Ecto neural progenitor cell (in vitro differentiated cells): ENCODE measurements at places on chromosomes 11 and 22.

DNA sequence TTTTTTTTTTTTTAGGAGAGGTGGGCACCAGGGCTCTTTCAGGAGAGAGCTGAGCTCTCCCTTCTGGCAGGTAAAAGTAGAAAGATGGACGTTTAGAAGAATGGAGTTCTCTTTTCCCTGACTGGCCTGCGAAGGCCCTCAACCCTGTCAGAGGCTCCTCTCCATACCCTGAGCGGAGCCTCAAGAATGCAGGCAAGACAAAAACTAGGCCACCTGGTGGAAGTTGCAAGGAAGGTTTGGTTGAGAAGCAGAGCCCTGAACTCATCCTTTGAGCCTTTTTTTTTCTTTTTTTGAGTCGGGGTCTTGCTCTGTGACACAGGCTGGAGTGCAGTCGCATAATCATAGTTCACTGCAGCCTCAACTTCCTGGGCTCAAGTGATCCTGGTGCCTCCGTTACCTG is 1.4 kb downstream of the OTOG start:
- no peak for DNase-seq

DNA sequence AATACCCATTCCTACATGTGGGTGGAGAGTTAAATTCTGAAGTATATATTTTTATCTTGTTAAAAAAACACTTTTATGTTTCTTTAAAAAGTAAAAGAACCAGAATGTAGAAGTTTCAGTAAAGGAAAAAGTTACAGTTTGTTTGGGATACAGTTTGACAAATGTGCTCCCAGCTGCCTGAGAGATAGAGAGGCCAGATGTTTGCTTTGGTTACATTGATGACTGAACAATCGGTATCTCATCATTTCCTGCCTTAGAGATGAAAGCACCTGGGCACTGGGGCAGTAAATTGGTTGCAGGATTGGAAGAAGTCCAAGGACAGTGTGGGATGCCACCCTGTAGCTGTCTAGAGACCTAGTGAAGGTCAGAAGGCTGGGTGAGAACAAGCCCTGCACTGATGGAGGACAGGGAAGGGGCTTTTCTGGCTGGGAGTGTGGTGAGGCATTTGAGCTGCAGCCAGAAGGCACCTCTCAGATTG is 16.6 kb downstream of the MED15 start:
- no peak for DNase-seq

- no peak for DNase-seq
These were observed 33.0 kb downstream of the MCHR1 start for GRCh38 chr22:40712311-40712710.

DNA sequence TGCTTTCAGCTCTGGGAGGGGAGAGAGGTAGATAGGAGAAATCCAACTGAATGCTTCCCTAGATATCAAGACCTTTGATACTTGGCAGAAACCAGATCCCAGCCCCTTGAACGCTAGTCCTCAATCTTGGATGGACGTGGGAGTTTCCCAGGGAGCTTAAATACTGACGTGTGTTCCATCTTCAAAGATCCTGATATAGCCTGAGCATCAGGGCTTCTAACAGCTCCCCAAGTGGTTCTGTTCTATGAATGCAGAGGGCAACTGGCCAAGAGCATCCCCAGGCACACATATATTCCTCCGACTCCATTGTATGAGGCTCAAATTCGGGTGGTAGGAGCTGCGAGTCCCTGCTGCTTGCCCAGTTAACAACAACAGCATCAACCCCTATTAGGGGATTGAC is 8.7 kb upstream of the ACCS start:
- DNase-seq: no peak

DNA sequence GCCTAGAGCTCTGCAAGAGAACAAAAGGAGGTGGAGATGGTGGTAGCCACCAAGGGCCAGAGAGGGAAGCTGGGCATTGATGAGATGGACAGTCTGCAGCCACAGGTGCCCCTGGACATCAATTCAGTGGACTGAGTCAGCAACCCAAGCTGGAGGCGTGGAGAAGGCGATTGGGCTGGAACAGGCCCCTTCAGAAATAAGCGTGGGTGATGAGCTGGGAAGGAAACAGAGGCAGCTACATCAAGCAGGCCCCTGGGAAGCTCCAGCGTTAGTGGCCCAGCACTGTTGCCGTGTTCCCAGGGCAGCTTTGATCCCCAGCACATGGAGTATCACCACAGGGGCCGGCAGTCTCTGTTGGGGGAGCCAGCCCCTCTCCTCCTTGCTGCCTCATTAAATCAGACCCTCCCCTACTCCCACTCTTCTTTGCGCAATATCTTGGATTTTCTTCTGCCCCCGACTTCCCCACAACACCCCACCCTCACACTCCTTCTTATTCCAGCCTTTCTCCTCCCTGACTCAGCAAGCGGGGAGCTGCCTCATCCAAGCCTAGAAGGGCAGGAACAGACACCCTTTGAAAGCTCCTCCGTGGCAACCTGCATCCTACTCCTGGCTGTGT is 31.7 kb upstream of the OAF start:
- DNase-seq: peak; percentile 38

GRCh38 chr11:131370901-131371790 is 731 bp downstream of the NTM start:
- no peak for DNase-seq

- DNase-seq: peak; percentile 79
These were observed 196.9 kb downstream of the CSNK2A3 start for GRCh38 chr11:11155962-11156815.

- no peak for DNase-seq
These were observed 20.5 kb upstream of the CCDC134 start for GRCh38 chr22:41779929-41780505.

DNA sequence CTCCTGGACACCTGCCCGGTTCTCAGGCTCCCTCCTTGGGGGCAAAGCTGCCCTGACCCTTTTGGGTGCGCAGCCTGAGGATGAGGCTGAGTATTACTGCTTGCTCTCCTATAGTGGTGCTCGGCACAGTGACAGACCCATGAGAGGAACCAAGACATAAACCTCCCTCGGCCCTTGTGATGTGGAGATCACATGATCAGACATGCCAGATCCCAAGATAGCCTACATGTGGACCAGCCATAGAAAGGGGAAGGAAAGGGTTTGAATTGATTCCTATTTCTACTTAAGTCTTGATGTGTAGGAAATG is 125.3 kb downstream of the VPREB1 start:
- no peak for DNase-seq

DNA sequence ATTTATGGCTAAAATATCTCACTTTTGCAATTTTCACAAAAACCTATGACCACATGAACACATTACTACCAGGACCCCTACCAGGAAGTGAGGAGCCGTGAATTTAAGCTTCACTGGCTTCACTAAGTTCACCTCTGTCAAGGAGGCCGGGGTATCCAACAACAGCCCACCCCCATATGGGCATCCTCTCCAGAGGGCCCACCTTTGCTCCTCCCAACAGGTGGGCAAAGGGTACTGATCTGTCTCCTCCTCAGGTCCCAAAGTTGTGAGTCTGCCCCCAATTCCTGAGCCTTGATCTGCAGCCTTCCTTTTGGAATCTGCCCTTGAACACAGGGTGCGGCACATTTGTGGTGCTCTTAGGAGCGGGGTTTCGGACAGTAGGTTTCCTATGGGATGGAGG is 66.9 kb downstream of the OTOG start:
- no peak for DNase-seq

DNA sequence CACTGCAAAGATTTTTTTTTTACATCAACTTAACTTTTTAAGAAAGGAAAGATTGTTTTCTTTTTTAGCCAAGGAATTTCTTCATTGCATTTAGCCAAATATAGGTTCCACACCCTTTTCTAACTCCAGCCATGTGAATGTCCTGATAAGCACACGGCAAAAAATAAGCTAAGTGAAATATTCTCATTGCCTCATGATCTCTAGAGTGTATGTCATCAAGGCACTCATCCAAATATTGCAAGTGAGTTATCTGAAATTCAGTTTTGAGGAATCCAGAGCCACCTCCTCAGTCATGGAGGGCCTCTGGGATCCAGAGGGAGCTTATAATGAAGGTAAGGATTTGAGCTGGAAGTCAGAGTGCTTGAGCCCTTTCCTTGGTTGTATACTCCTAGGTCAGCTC is 80.0 kb downstream of the BLID start:
- no peak for DNase-seq

DNA sequence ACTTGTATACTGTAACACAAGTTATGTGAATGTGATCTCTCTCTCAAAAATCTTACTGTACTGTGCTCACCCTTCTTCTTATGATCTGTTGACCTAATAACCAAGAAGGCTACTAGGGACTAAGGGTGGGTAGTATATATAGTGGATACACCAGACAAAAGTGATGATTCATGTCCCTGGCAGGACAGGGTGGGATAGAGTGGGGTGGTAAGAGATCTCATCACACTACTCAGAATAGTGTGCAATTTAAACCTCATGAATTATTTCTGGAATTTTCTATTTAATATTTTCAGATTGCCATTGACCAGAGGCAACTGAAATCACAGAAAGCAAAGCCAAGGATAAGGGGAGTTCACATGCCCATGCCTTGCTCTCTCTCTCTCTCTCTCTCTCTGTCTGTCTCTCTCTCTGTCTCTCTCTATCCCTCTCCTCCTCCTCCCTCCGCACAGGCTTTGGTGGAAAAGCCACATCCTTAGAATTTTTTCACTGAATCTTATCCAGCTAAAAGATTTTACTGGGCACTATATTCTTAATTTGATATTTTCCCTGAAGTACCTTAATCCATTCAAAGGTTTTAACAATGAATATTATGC is 12.0 kb upstream of the STK33 start:
- DNase-seq: no peak

DNA sequence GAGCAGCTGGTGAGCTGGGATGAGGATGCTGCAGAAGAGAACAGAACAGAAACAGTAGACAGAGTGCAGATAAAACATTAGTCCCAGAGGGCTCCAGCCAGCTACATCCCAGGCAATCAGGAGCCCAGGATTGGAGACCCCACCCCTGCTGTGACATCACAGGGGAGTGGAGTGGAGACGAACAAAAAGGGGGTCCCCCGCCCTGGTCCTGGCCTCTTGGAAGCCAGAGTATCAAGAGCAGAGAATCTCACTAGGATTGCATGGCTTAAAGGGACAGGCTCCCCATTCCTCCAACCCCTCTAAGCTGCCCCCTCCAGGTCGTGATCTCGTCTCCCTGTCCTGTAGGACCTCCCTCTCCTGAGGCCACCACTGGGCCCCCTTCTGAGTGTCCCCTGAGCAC is at the start of gene P2RX3:
TSS of gene P2RX3 (plus strand) at position 211 of the 400 bp plus-strand sequence. CDS start 199 bp downstream, outside the sequence.
- no peak for DNase-seq

GRCh38 chr11:22920939-22921565 is 60.8 kb upstream of the CCDC179 start:
- DNase-seq: peak; percentile 46

GRCh38 chr11:33897761-33898375 is 6.0 kb upstream of the LMO2 start:
- DNase-seq: no peak

- no peak for DNase-seq
These were observed 9.4 kb downstream of the EHD1 start for GRCh38 chr11:64868904-64869570.

DNA sequence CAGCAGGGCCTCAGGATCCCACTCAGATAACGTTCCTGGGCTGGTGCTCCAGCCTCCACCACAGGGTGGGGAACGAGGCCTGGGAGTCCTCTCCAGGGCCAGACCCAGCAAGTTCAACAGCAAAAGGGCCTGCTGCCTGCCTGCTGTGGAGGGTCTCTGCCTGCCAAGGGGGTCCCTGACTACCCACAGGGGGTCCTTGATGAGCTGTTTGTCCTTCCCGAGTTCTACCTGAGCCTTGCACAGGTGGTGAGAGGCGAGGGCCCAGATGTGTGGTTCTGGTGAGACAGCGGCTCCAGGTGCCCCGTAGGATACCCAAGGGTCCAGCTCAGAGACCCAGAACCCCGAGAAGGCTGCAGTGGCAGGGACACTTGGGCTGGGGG is 4.4 kb downstream of the DUSP8 start:
- no peak for DNase-seq

GRCh38 chr11:125583496-125583895 is 9.2 kb upstream of the STT3A start:
- no peak for DNase-seq

DNA sequence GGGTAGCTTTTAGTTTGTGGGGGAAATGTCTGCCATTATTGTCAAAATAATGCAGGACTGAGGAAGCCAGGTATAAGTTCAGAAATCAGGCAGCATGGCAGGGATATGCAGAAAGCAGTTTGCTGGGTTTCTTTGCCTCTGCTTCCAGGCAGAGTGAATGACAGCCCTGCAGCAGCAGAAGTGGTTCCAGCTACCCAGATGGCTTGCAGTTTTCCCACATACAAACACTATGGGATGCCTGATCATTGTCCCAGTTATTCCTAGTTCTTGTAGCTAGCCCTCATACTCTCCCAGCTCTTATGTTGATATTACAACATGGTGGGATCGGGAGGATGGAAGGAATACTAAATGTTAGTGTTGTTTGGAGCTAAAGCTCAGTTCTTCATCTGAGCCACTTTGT is 2.8 kb upstream of the DIXDC1 start:
- DNase-seq: no peak

GRCh38 chr22:50473088-50473487 is 1.7 kb downstream of the SBF1 start:
- DNase-seq: no peak

DNA sequence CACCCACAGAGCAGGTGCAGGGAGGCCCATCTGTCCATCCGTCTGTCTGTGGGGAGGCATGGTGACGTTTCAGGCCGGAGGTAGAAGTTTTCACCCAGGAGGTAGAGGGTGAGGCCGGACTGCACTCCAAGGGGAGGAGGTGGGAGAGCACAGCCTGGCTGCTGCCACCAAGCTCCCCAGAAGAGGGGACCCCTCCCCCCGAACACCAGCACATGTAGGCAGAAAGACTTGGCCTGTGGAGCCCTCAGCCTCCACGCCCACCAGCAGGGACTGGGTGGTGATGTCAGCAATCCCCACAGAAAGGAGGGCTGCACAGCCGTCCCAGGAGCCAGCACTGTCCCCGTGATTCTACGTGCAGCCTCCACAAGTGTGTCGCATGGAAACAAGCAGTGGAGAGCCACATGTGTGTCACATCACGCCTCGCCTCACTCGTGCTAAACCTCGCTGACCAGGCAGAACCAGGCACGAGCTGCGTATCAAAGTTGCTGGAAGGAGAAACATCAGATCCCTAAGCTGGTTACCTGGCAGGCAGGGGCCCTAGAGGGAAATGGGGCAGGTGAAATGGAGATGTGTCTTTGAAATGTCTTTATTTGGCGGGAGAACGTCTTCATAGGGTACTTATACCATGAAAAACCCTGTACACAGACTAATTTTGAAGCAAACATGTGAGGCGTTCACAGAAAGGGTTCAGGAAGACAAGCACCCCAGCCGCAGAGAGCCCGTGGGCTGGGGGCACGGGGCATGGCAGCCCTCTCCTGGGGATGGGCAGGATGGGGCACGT is 49.1 kb downstream of the CDKN1C start:
- DNase-seq: no peak

GRCh38 chr11:59787816-59788215 is 22.8 kb downstream of the MRPL16 start:
- no peak for DNase-seq
